ENCODE measurements at places on chromosomes 13 and 19.

GRCh38 chr13:80173224-80173623 lies 167.7 kb downstream of the SPRY2 start:
- DNase-seq = no peak

DNA sequence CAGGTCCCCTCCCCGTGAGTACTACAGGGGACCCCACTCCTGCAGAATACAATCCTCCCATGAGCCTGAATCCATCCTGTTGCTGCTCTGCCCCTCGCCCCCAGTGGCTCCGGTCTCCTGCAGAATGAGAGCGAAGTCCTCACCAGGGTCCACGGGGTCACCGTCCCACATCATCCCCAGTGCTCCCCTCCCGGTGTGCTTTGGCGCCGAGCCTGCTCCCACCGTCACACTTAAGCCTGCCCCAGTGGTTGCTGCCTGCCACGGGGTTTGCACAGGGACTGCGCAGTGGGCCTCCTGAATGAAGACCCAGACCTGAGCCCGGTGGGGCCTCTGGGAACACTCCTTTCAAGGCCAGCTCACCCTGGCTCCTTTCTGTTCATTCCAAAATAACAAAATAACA lies 30.5 kb downstream of the NKPD1 start:
- no peak for DNase-seq

- DNase-seq = no peak
Observed at GRCh38 chr13:113304121-113304520, 7.1 kb downstream of the LAMP1 start.

DNA sequence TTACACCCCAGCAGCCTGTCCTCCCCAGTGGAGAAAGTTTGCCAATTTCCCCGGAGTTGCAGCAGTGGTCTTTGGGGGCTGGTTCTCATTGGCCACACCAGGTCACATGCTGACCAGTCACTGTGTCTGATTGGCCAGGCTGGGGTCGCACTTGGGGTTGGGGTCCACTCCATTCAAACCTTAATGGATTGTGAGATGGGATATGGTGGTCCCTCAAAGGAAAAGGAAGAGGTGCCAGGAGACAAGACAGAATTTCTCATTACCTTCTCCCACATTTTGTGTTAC lies 3.4 kb downstream of the PPM1N start:
- DNase-seq = no peak

GRCh38 chr13:111533900-111534683 lies 213.7 kb downstream of the TEX29 start:
- no peak for DNase-seq

GRCh38 chr19:49809160-49809940 lies 3.7 kb downstream of the FUZ start:
- no peak for DNase-seq

DNA sequence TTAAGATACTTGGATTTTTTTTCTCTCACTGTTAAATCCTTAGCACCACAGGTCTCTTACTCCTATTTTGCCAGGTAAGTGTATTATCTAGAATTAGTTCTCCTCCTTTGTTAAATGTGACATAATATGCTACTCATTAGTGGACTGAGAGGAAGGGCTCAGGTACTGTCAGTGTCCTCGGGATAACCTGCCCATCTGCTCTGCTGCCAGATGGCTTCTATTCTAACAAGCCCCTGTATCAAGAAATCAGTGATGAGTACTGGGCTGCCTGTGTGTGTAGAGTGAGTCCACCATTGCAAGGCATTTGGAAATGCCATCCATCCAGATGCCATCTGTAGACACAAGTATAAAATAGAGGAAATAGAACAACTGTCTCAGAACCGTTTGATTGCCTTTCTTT lies 209.6 kb downstream of the ATP8A2 start:
- no peak for DNase-seq

- no peak for DNase-seq
Observed at GRCh38 chr13:26872525-26873385, 112.2 kb upstream of the GPR12 start.

GRCh38 chr19:35066121-35066520 lies 24.6 kb downstream of the HPN start:
- DNase-seq = no peak

DNA sequence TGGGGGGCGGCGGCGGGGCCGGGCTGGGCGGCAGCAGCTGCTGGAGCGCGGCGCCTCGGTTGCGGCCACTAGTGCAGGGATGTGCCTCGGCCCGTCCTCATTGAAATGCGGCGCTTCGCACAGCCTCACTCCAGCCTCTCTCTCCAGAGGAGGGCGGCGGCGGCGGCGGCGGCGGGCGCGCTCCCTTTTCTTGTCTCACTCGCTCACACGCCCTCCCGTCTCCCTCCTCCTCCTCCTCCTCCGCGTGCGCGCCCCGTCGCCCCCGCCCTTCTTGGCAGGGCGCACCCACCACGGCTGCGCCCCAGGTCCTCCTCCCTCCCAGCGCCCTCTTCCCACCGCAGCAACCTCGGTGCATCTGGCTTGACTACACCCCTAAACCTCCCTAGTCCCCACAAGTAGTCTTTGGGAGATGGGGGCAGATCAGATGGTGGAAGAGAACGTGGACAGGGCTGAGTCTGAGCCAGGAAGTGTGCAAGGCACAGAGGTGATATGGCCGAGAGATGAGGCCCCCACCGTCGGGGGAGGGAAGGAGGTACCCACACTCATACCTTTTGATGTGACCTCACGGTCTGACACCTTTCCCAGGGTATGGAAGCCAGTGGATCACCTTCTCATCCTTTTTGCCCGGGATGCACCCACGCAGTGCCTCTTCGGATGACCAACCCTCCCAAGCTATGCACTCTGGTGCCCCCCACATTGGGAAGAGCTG lies at the start of gene DCLK1:
DCLK1 (minus strand) TSS at position 161 of the 709 bp plus-strand sequence.
- DNase-seq = no peak

- no peak for DNase-seq
Observed at GRCh38 chr19:3108775-3109174, 14.6 kb downstream of the GNA11 start.

DNA sequence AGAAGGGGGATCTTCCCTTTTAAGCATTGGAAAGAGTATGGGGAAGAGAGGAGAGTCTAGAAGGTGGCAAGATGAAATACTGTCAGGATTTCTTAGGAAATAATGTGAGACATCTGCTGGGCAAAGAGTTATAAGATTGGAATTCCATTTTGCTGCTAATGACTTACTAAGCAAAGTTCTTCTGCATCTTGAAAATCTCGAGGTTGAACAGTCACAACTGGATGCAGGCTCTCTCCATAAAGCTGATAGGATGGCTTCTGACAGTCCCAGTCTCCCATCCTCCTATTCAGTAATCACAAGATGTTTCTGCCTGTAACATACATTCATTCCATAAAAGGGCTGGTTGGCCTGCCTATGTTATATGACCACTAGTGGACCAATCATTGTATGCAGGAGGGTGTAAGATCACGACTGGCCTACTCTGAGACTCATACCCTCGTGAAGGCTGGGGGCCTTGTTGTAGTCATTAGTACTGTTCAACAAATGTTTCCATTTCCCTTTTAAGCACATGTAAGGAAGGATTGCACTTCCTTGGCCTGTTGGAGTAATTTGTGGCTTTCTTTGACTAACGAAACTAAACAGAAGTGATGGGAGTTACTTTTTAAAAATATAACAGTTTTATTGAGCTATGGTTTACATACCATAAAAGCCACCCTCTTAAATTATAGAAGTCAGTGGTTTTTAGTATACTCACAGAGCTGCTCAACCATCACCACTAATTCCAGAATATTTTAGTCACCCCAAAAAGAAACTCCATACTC lies 45.0 kb upstream of the TDRD3 start:
- no peak for DNase-seq

DNA sequence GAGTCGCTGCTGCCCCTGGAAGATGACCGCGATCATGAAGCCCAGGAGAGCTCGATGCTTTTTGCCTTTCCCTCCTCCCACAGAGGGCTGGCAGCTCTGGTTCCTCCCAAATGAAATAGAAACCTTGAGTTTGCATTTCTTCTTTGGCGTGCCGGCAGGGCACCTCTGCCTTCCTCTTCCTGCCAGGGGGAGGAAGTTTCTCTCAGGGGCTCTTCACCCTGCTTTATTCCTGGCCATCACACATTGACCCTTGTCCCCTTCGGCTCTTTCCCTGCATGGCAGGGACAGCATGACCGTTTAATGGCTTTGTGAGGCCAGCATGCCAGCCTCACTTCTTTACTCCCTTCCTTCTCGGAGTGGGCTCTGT lies 47.9 kb downstream of the ACTN4 start:
- no peak for DNase-seq

GRCh38 chr13:93558637-93559036 lies 332.0 kb downstream of the GPC6 start:
- no peak for DNase-seq

- no peak for DNase-seq
Observed at GRCh38 chr19:49475995-49476880, 2.2 kb downstream of the FLT3LG start.

DNA sequence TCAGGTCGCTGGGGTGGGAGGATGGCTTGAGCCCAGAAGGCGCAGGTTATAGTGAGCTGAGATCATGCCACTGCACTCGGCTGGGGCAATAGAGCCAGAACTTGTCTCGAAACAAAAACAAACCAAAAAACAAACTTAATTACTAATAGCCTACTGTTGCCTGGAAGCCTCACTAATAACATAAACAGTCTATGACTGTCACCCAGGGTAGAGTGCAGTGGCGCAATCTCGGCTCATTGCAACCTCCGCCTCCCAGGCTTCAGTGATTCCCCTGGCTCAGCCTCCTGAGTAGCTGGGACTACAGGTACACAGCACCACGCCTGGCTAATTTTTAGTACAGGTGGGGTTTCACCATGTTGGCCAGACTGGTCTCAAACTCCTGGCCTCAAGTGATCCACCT lies 18.0 kb downstream of the CATSPERD start:
- DNase-seq = no peak

GRCh38 chr13:51549050-51549449 lies 35.2 kb upstream of the WDFY2 start:
- DNase-seq = no peak

- DNase-seq = no peak
Observed at GRCh38 chr13:109694972-109695371, 91.4 kb downstream of the IRS2 start.

GRCh38 chr13:96746886-96747285 lies 247.4 kb downstream of the OXGR1 start:
- no peak for DNase-seq

DNA sequence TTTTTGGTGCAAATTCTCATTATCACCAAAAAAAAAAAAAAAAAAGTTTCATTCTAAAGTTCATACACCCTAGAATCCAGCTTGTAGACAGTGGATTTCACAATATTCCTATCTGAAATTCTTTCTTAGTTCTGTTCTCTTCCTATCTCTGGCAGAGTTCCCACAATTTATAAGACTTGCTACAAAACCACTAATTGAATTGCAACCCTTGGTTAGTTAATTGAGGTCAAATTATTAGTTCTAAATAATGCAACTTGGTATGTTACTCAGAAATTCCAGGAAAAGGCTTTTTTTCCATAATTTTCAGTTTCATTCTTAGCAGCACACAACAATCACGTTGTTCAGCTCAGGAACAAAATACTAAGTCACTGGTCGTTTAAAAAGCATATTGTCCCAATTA lies 58.5 kb downstream of the SPATA13 start:
- DNase-seq = no peak

GRCh38 chr19:34576292-34576691 lies 94.7 kb downstream of the WTIP start:
- no peak for DNase-seq

All from left renal pelvis (tissue), 4 donors.